Activated effector memory CD4-positive, alpha-beta T cell treated with Interleukin-2 at 50 U/mL for 16 hours (primary cell): ENCODE measurements at places on chromosomes 4 and X.
A peak's percentile ranks its signal among the peaks of the same experiment; 100 is the strongest.

DNA sequence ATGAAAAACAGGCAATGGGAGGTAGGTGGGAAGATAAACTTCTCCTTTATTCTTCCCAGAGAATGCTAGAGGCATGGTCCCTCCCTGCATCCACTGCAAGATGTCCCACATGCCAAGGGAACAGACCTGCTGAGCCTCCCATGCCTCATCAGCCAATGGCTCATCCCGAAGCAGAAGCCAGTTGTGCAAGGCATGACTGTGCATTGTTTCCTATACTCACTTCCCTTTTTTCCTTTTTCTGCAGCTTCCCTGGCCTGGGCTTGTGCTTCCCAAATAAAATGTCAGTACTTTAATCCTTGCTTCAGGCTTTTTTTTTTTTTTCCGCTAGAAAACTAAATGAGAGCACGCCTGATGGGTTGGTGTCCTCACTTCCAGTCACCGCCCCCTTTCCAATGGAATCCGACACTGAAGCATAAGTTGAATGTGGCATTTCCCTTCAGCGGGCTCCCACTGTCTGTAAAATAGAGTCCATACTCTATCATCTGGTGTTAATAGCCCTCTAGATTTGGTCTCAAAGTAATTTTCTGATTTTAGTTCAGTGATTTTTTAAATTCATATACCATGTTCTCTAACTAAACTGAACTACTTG is 239.0 kb upstream of the JADE1 start:
- no peak for DNase-seq

DNA sequence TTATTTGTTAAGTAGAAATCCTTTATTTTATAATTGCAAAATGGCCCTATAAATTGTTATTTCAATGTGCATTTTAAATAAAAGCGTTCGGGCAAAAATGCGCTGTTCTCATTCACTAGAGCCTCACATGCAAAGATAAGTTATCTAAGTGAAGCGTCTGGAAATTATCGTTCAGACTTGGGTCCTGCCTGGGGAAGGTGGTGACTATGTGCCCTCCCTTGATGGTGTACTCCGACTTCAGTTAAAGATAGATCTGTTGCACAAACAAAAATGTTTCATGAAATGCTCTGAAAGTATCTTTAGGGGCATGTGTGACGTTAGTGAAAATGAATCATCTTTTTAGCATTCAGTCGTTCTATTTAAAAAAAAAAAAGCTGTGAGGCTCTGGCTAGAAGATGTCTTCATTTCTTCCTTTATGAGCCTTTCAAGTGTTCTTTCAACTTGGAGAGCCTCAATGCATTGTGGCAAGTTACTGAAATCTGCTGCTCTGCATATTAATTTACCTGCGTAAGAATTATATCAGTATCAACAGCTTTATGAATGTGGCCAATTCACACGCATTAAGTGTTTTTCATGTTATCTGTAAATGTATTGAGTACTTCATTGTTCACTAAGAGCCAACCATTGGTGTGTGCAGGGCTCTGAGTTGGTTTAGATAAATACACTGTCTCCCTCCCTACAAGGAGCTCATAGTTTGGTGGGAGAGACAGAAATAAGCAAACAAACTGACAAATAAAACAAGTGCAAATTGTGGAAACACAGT is 83.0 kb downstream of the AFF1 start:
- no peak for DNase-seq

- DNase-seq = no peak
Measured at GRCh38 chrX:103889216-103889615, 57.2 kb upstream of the RAB9B start.

- DNase-seq = no peak
Measured at GRCh38 chrX:114028907-114029662, 554.8 kb upstream of the HTR2C start.

GRCh38 chr4:16837475-16837874 is 61.0 kb downstream of the LDB2 start:
- no peak for DNase-seq

- DNase-seq = no peak
Measured at GRCh38 chrX:153635788-153636668, 11.0 kb upstream of the DUSP9 start.

DNA sequence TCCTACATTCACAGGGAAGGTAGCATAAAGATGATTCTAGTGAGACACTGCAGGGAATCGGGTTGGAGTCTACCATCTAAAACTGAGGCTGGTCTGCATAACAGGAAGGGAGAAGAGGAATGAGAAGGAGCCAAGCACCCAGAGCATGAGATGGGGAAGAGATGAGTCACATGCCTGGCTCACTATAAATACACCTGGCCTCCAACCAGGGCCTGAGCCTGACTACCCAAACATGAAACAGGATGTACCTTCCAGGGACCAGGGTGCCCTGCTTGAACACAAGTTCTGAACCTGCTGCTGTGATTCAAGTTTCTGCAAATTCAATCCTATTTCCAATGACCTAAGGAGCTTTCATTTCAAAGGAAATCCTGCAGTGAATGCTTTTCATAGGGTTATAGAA is 24.9 kb downstream of the CD99L2 start:
- DNase-seq = no peak

DNA sequence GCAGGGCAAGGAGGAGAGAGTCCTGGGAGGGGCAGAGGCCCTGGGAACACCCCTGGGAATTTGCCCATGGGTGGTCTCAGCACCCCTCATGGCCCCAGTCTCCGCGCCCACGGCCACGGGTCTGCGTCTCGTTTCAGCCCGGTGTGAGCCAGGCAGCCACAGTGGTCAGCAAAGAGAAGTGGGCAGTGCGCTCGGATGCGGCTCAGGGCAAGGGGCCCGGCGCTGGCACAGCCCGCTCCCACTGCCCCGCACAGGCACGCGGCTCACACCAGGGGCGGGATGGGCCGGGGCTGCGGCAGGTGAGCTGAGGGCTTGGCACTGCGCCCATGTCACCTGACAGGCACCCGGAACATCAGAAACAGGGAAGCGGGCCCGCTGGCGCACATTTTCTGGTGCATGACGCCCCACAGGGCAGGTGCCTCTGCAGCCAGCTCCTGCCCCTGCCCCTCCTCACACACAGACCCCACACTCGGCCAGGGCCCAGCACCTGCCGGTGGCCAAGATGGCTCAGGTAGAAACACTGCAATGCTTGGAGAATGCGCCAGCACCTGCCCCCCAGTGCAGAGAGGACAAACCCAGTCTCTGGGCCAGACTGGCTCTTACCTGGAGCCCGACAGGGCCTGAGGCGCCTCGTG is 41.9 kb upstream of the MXD4 start:
- no peak for DNase-seq

- no peak for DNase-seq
Measured at GRCh38 chr4:129917651-129918050, 821.7 kb downstream of the C4orf33 start.

- DNase-seq = no peak
Measured at GRCh38 chr4:83118869-83119268, 4.3 kb upstream of the PLAC8 start.

DNA sequence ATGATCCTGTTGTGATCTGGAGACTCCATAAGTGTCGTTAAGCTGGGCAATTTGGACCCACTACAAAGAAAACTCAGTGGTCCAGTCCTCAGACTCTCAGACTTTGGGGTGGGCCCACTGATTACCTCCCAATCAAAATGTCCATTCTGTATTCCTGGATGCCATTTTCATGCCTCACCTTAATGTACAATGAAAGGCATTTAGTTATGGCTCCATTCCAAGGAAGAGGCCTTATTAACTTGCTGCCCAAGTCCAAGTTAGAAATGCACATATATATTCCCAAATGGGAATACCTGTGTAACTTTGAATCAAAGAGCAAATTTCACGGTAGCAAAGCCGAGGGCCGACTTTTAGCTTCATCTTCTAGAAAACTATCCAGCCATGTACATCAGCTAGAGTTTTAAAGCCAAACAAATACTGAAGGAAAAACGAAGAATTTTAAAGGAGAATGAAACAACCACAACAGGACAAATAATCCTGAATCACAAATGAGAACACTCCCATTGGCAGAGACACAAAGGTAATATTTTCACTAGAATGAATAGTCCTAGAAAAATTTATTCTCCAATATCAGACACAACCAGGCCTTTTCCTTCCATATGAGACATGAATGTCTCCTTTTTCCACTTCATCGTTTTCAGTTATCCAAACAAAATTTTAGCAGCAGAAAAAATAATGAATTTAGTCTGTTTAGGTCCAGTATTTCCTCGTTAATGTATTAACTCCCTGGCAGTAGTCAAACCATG is 63.7 kb upstream of the HHIP start:
- DNase-seq = no peak

DNA sequence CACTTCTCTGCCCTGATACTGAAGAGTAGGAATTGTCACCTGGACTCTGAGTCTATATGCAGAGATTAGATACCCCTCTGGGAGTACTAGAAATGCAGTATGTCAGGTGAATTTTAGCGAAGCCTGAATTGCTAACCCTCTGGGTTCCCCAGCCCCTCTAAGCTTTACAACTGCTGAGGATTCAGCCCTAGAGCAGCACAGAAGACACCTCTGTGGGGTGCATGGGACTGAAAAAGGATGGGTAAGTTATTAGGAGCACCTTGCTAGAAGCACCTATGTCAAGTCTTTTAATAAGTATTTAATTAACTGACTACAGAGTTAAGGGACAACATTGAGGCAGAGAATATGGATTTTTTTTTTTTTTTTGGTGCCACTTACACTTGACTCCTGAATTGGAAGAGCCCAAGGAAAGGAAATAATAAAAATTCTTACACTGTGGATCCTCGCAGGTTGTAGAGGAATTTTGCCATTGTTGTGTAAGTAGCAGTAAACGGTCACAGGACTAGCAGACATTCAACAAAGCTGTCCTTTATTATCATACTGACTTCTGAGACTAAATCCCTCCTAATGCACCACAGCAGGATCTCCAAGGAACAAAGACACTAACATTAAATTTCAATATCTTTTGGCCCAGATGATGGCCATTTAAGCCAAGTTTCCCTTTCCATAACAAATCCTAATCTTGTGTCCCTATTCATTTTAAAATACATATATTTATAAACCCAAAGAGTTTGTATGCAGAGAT is 253.2 kb downstream of the ANKRD50 start:
- DNase-seq = no peak

DNA sequence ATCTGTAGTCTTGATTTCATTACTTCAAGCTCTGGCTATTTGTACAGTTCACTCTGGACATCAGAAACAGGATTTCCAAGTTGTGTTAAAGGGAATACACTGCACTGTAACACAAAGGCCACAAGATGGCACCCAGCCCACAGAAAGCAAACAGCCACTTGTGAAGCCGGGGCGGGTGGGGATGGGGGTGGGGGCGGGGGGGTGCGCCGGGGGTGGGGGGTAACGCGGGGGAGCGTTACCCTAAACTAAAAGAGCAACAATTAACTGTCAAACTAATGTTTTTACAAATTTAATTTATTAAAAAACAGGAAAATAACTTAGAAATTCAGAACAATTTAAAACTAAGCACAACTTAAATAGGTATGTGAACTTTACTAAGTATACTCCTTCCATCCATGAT is 27.3 kb downstream of the PRDX4 start:
- peak; percentile 0 for DNase-seq

DNA sequence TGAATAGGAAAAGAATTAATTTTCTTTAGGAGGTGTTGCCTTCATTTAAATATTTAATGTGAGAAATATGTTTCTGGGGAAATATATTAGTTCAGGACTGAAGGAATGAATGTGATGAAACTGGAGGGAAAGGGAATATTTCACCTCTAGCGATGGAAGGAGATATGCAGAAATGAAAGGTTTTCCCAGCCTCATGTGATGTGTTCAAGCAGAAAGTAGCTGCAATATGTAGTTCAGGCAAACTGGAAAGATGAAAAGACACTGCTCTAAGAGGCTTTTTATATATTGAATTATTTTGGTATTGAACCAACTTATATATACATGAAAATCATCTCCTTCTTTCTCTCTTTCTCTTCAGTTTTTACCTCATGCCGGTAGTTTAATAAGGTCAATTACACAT is 3.4 kb downstream of the GRID2 start:
- no peak for DNase-seq

- DNase-seq = no peak
Measured at GRCh38 chr4:118224243-118224829, 128.5 kb downstream of the PRSS12 start.
